ENCODE measurements at places on chromosomes 1 and 21. TPM values are rescaled to one million over a fixed set of nuclear protein-coding genes. Genes with fewer than 3 reads are reported as not detected.

GRCh38 chr1:17265950-17266349, 17.1 kb downstream of the PADI3 start:
- no peak overlapping the region for H3K27ac ChIP-seq
- H3K36me3 ChIP-seq, result no peaks in the 10 kb centered on the region
- no peaks in the 10 kb centered on the region for H3K27me3 ChIP-seq
- H3K4me1 ChIP-seq, result no peaks in the 10 kb centered on the region

DNA sequence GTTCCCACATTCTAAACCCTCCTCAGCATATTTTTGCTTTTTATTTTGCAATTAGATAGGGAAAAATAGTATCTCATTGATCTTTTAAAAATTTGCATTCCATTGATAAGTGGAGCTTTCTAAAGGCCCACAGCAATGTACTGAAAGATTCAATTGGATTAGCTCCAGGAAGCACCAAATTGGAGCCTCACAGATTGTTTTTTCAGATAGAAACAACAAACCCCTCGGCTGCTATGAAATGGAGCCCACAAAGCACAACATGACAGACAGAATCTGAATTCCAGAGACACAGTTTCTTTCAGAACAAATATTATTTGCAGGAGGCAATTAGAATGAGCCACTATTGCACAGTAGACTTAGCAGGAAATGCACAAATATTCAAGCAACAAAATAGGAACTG, 58.9 kb upstream of the KIF26B start:
- DNase-seq, result no peak
- H3K27ac ChIP-seq, result no peak overlapping the region
- H3K4me3 ChIP-seq, result no peak overlapping the region
- no peaks in the 10 kb centered on the region for H3K27me3 ChIP-seq

DNA sequence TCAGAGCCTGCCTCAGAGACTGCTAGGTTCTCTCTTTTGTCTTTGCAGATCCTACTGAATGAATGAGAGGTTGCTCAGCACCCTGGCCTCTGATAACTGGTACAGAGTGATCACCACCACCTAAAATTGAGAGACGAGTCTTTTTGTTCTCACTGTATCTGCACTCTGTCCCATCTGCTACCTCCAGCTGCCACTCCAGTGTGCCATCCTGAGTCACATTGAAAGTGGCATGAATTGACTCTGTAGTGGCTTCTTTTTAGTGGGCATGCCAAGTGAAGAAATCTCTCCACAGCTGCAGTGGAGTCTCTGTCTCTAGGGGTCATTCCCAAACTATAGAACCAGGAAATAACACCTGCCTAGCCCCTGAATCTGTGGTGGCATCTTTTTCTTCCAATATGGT, 14.7 kb downstream of the CAMK1G start:
- H3K27ac ChIP-seq, result no peak overlapping the region
- peaks cover 1% of the 10 kb centered on the region for H3K27me3 ChIP-seq
- DNase-seq, result no peak
- no peaks in the 10 kb centered on the region for H3K36me3 ChIP-seq
- H3K4me3 ChIP-seq, result no peak overlapping the region

The DCST1 gene
- total RNA-seq, result not detected

DNA sequence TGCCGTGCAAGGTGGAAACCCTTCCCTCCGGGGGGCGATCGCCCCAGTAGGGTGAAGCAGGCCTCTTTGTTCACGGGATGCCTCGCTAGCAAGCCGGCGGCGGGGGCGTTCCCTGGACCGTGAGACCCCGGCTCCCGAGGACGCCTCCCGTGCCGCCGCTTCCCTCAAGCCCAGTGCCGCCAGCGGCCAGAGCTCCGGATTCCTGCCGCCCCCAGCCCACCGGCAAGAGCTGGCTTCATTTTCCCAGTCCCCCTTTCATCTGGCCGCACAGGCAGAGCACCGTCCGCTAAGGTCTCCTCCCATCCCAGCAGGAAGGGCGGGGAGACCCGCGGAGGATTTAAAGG, 16.3 kb downstream of the IER5 start:
- H3K4me3 ChIP-seq, result peak overlapping the region; percentile 68
- H3K36me3 ChIP-seq, result no peaks in the 10 kb centered on the region
- peak overlapping the region; percentile 55 for H3K27ac ChIP-seq
- H3K4me1 ChIP-seq, result no peaks in the 10 kb centered on the region
- no peak for DNase-seq

The ASAP3 gene
- 93.9 TPM for total RNA-seq

DNA sequence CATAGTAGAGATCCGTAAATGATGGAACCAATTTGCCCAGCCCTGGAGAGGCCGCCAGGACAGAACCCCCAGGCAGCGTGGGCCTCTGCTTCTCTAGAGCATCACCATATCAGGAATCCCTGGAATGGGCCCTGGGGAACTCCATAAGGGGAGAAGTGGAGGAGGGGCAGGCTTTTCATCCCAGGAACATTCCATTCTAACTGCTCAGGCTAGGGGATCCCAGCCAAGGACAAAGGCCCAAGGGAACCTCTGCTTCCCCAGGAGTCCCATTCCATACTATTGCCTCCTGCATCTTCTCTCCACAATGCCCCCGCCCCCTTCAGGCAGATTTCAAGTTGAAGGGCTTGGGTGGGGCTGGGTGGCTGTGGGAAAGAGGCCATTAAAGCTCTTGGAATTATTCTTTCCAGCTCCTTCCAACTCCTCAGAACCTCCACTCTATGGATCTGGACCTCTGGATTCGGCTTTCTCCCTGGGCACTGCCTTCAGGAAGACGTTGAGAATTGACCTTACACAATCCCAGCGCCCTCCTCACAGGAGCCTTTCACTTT, 6.0 kb downstream of the TRNP1 start:
- no peak overlapping the region for H3K4me3 ChIP-seq
- H3K27ac ChIP-seq, result peak overlapping the region; percentile 74
- H3K36me3 ChIP-seq, result no peaks in the 10 kb centered on the region
- DNase-seq, result peak; percentile 85
- H3K4me1 ChIP-seq, result no peaks in the 10 kb centered on the region

The DMRTA2 gene
- not detected for total RNA-seq

DNA sequence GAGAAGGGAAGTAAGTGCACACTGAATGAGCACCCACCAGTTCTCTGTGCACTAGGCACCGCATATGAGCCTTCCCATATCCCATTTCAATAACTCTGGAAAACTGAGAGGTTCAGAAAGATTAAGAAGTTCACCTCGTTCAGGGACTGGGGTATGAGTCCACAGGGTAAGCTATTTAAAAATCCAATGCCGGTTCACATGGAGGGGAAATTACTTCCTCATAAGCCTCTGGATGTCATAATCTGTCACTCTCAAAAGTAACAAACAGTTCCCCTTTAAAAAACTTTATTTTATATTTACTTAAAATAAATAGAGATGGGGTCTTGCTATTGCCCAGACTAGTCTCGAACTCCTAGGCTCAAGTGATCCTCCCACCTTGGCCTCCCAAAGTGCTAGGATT, 1.9 kb downstream of the OR2B11 start:
- H3K27me3 ChIP-seq, result no peaks in the 10 kb centered on the region
- H3K4me3 ChIP-seq, result no peak overlapping the region
- H3K27ac ChIP-seq, result no peak overlapping the region
- DNase-seq, result no peak
- no peaks in the 10 kb centered on the region for H3K4me1 ChIP-seq

DNA sequence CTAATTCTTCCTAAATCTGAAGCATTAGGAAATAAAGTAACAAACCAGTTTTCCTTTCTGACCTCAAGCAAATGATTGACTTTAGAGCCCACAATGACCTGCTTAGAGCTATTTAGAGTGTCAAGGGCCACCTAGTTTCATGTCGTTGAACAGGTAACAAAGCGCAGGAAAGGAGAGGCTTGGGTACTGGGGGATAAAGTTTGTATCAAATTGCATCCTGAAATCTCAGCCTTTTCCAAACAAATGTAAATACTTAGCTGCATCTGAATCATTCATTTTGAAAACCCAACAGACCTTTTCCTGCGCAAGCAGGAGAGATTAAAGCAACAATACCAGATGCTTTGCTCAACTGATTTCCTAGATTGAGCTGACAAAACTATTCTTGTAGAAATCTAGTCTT, 121.2 kb downstream of the NRIP1 start:
- no peak overlapping the region for H3K4me3 ChIP-seq
- no peaks in the 10 kb centered on the region for H3K36me3 ChIP-seq
- no peaks in the 10 kb centered on the region for H3K4me1 ChIP-seq

GRCh38 chr1:212520299-212520698, 87.6 kb downstream of the NENF start:
- H3K27ac ChIP-seq, result no peak overlapping the region
- no peaks in the 10 kb centered on the region for H3K27me3 ChIP-seq
- H3K4me3 ChIP-seq, result no peak overlapping the region
- no peaks in the 10 kb centered on the region for H3K36me3 ChIP-seq

The ASPM gene
- total RNA-seq, result 0.42 TPM

The CASQ2 gene
- total RNA-seq, result 47.9 TPM

GRCh38 chr1:165842671-165843129, 15.3 kb downstream of the UCK2 start:
- no peak overlapping the region for H3K27ac ChIP-seq
- no peak overlapping the region for H3K4me3 ChIP-seq
- H3K36me3 ChIP-seq, result no peaks in the 10 kb centered on the region
- H3K27me3 ChIP-seq, result no peaks in the 10 kb centered on the region
- DNase-seq, result no peak
- no peaks in the 10 kb centered on the region for H3K4me1 ChIP-seq

- no peaks in the 10 kb centered on the region for H3K36me3 ChIP-seq
- H3K27me3 ChIP-seq, result no peaks in the 10 kb centered on the region
- no peak overlapping the region for H3K4me3 ChIP-seq
- no peak for DNase-seq
- H3K4me1 ChIP-seq, result no peaks in the 10 kb centered on the region
Measured at GRCh38 chr1:224059897-224060427, 53.9 kb upstream of the FBXO28 start.

GRCh38 chr1:37177230-37177864, 143.0 kb upstream of the GRIK3 start:
- DNase-seq, result no peak
- H3K27ac ChIP-seq, result no peak overlapping the region
- H3K27me3 ChIP-seq, result no peaks in the 10 kb centered on the region
- H3K36me3 ChIP-seq, result no peaks in the 10 kb centered on the region
- H3K4me1 ChIP-seq, result no peaks in the 10 kb centered on the region

The CATSPERE gene
- total RNA-seq, result 2.0 TPM

DNA sequence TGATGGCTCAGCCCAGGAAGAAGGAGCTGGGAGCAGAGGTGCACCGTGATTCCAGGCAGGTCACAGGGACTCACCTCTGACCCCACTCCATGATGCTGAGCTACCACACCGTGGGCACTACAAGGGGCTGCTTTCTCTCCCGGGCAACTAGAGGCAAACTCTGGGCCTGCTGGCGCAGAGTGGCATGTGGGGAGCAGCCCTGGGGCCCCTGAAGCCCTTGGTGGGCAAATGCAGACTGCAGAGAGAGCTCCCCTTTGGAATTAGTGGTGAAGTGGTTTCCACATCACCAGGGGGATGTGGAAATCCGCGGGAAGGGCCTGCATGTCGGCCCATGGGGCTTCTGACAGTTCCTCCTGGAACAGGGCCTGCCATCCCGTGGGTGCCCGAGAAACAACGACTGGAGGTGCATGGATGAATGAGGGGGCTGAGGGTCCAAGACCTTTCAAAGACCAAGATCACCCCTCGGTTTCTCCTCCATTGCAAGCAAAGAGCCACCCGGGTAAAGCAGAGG, 11.8 kb upstream of the MMEL1 start:
- DNase-seq, result peak; percentile 55
- no peak overlapping the region for H3K27ac ChIP-seq
- H3K4me3 ChIP-seq, result no peak overlapping the region
- no peaks in the 10 kb centered on the region for H3K36me3 ChIP-seq

DNA sequence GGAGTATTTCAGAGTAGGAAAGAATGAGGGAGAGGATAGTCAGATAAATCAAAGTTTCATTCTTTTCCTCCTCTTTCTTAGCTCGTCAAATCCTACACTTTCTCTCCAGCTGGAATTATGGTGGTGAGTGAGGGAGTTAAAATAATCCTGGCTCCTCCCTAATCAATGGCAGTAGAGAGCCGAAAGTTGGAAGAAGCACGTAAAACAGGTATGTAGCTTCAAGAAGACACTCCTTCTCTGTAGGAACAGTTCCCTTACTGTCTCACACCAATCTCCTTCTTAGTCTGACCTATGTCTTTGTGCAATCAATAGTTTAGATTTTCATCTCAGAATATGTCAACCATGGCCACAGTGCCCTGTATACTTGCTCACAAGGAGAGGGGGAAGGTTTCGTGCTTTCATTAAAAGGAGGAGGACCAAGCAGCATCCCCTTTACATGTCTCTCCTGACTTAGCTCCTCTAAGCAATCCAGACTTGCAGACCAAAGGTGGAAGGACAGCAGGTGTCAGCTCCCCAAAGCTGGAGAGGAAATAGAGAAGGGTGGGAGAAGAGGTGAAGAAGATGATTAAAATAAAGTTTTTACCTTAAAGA, 878 bp downstream of the MINDY1 start:
- H3K36me3 ChIP-seq, result no peaks in the 10 kb centered on the region

The GBP6 gene
- total RNA-seq, result not detected

DNA sequence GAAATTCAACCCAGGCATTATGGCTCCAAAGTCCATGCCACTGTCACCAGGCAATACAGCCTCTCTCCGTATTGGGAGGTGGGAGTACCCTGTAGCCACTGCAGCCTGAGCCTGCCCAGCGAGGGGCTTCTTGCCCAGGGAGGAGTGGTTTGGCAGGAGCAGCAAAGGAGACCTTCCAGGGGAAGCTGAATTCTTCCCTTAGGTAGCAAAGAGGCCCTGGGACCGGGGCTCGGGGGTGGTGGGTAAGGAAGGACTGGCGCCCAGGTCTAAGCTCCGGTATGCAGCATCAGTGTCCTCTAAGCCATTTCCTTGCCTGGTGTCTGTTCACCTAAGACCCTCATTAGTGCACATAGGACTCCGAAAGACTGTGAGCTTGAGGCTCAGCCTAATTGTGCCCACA, 17.0 kb downstream of the TNNT2 start:
- no peaks in the 10 kb centered on the region for H3K36me3 ChIP-seq
- DNase-seq, result peak; percentile 47
- no peaks in the 10 kb centered on the region for H3K27me3 ChIP-seq

The MUTYH gene
- total RNA-seq, result 19.8 TPM

The PLA2G2F gene
- total RNA-seq, result not detected

DNA sequence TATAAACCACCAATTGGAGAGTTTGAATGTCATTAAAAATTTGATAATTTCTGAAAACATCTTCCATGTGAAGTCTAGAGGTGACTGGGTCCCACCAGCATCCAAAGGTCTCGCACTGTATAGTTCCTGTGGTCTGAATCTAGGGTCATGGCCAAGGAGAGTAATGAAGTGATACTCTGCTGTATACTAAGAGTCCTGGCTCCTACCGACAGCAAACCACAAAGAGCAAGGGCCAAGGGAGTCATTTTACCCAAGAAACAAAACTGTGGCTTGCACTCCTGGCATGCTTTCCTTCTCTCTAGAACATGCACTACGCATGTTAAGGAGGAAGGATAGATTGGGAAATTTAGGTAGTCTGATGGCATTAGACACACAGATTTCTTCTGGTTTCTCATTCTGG, 115.6 kb downstream of the BRINP2 start:
- H3K4me1 ChIP-seq, result no peaks in the 10 kb centered on the region
- DNase-seq, result no peak
- no peak overlapping the region for H3K4me3 ChIP-seq
- H3K27ac ChIP-seq, result no peak overlapping the region
- H3K36me3 ChIP-seq, result no peaks in the 10 kb centered on the region
